ENCODE measurements at places on chromosomes 6 and 20.

DNA sequence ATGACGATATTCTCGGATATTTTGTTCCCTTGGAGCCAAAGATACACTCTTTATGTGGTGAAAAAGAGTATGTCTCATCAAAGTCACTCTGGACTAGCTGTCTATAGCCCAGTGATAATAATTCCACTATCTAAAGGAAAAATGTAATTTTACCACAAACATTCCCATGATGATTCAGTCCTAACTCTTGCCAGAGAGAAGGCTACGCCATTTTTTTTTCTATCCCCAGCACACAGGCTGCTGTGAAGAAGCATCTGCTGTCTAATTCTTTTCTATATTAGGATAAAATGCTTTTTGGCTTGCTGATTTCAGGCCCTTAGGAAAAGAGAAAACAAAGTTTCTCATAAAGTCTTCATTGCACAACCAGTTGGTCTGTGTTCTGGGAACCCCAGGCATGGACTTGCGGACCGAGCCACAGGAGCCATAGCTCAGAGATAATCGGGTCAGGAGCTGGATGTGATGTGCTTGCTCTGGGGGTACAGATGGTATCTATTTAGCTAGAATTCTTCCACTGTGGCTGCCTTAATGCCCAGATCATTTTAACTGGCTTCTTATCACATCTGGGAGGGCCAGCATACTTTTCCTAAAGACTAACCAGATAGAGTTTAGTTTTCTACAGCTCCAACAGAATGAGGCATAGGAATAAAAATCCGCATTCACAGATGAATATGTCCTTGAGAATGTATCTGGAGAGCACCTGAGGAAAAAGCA, 683.7 kb upstream of the ID4 start:
- DNase-seq: no peak

- no peak for DNase-seq
These were observed 319.1 kb downstream of the CD83 start for GRCh38 chr6:14436592-14437132.

DNA sequence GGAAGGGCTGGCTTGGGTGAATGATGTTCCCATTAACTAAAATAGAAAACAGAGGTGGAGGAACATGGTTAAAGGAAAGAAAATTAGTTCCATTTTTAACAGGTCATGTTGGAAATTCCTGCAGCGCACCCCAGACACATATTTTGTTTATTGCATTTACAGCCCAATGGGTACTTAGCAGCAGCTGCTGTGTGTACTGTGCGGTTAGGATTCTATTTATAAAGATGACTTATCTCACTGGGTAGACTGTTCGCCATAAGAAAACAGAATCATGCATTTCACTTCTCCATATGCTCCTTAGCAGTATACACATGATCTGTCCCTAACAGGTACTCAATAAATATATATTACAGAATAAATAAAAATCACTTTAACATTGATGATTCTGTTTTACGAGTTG, 135.8 kb downstream of the SLC35F1 start:
- DNase-seq: no peak

DNA sequence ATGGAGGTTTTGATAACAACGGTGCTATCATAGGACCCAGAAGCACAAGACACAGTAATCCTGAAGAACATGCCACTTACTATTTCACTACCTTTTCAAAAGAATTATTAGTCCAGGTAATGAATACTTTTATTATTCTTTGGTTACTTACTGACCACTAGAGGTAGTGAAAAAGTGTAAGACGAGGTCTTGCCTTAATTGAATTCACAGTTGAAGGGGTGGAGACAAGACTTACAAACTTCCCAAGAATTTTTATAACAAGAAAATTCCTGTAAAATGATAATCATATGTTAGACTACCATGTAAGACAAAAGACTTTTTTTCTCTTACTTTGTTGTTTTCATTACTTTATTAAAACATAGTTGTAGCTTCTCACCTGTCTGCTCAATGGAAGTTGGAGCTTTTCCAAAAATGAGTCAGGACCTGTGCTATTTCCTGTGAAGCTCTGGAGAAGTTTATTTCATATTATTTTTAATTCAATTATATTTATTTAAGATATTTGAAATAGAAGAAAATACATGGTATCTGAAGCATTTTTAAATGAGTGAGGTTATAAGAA, 52.4 kb downstream of the DOP1A start:
- no peak for DNase-seq

DNA sequence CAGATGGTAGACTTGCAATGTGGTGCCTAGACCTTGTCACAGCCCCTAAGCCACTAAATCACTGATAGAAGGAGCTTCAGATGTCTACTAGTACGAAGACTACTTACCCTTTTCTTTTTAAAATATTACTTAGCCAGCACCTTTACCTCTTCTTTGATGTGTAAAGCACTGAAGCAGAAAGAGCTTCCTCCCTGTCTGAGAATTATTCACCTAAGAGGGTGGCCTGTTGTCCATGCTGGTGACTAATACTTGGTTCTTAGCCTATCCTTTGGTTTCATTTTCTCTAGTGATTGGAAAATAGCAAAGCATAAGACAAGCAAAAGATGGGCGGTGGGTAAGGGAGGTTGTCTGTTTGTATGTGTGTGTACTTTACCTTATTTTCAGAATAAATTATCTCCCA, 794.6 kb downstream of the TFAP2A start:
- DNase-seq: no peak

DNA sequence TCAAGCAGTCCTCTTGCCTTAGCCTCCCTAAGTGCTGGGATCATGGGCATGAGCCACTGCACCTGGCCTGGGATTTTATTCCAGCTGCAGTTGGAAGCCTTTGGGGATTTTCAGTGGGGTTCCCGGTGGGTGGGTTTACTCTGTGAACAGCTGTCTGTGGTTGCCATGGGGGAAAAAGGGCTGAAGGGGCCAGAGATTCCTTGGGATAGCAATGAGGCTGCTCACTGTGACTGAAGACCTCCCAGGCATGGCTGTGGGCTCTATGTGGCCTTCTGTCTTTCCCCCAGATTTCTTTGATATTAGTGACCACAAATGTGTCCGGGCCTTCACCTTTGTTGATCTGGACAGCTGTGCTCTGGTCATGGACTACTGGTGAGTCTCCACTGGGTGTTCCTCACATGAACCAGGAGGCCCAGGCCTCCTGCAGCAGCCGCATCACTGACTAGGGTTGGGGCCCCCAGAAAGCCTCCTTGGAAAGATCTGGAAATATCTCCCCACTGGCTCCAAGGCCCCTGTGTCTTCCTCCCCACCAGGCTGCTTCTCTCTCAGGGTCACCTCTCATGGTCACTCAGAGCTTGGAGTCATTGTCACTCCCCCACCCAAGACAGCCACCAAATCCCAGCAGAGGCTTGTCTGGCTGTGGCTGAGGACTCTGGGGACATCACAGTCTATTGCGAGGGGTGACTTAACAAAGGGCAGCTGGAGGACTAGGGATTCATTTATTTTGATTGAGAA, 33.4 kb downstream of the EFCAB8 start:
- DNase-seq: no peak

- no peak for DNase-seq
These were observed 56.6 kb downstream of the OTOR start for GRCh38 chr20:16804793-16805187.

GRCh38 chr20:19860737-19861136, 102.7 kb downstream of the RIN2 start:
- DNase-seq: no peak

DNA sequence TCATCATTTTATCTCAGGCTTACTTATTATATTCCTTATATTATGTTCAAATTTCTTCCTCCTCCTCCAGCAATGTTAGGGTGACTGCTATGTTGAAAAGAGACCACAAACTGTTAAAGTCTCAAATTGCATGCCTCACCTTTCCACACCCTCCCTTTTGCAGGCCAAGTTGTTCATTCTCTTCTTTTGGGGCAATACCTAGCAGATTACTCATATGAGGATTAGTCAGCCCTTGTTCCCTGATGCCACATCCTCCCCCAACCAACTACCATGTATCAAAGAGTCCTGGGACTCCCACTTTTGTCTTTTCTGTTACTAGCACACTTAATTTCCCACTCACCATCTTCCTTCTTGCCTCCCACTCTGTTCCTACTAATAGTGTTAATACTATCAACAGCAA, 434.7 kb downstream of the BCKDHB start:
- DNase-seq: no peak

GRCh38 chr6:136677344-136677743, 114.9 kb downstream of the MAP3K5 start:
- no peak for DNase-seq

DNA sequence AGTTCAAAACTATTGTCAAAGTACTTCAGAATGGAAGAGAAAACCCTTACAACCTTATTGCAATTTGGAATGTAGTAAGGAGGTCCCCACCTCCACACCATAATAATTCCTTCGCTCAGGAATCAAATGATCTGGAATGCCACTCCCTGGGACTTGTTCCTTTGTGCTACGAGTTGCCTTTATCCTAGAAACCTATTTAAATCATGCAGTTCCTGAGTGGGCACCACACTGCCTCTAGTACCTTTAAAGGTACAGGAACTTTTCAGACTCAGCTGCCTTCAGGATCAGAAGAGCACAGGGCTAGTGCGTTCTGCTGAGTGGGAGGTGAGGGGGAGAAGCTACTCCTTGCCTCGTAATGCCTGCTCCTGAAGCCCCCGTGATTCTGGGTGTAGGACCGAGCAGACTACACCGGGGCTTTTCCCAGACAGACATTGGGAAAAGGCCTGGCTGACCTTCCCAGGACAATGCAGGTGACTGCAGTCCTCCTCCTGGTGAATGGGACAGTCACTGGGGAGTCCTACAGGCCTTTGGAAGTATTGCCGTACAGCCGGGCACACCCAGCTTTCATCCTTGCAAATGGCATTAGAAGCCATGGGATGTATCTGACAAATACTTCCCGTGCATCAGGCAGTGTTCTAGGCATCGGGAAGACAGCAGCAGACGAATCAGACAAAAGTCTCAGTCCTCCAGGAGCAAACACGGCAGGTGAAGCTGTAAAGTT, 11.8 kb upstream of the TUBB2B start:
- no peak for DNase-seq

DNA sequence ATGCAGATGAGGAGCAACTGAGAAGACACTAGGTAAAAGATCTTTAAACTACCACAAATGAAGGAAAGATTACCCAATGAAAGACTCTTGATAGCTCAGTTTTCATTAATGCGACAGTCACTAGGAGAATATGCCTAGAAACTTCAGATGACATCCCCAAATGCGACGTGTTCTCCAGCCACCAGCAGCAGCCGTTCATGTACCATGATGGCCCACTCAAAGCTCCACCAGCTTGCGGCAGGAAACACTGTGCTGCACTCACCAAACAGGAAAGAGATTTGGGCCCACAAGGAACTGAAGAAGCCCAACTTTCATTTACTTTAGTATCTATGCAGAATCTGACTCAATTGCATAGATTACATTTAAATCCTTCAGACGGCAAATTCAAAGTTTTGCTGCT, 7.5 kb downstream of the DIDO1 start:
- no peak for DNase-seq

- no peak for DNase-seq
These were observed 40.6 kb downstream of the TRIM38 start for GRCh38 chr6:26003102-26003694.

DNA sequence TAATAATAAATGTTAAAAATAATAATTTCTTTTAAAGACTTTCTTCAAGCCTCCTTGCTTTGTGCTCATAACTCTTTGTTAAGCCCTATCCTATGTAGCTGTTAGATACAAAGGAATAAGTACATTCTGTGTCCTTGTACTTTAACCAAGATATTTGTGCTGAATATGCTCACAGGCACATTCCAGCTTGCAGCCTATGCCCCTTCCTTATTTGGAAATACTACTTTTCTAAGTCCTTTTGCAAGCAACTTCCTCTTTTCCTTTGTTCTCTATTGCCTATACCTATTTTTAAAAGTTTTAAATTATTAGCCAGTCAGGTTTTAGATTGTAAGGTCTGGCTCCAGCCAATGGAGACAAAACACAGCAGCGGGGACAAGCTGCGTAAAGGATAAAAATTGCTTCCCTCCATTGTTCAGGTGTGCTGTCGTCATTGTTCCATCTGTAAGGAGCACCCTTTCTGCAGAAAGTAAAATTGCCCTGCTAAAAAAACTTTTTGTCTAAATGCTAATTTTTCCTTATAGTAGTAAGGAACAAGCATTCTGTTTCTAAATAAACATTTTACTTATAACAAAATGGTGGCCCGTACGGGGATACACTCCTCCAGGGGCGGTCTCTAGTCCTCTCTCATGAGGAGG, 80.2 kb downstream of the SYTL3 start:
- no peak for DNase-seq

- DNase-seq: no peak
These were observed 38.0 kb downstream of the CITED2 start for GRCh38 chr6:139336488-139336887.

DNA sequence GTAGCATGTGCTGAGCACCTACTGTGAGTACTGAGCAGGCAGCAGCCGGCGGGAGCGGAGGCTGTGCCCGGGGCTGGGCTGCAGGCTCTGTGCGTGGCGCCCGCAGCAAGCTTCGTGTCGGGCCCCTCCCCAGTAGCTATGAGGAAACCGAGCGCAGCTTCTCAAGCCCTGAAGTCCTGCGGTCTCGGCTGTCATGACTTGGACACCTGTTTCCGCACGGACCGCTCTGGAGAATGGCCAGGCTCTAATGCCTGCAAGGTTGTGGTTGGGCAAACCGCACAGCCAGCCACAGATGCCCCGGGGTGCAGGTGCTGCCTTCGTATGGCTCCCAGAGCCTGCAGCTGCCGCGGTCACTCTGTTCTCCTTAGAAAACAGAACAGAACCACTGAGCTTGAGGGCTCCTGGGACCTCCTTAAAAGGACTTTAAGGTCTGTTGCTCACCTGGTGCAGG, 33.7 kb downstream of the PYGB start:
- no peak for DNase-seq

- no peak for DNase-seq
These were observed 38.5 kb upstream of the GPR6 start for GRCh38 chr6:109939654-109940053.

DNA sequence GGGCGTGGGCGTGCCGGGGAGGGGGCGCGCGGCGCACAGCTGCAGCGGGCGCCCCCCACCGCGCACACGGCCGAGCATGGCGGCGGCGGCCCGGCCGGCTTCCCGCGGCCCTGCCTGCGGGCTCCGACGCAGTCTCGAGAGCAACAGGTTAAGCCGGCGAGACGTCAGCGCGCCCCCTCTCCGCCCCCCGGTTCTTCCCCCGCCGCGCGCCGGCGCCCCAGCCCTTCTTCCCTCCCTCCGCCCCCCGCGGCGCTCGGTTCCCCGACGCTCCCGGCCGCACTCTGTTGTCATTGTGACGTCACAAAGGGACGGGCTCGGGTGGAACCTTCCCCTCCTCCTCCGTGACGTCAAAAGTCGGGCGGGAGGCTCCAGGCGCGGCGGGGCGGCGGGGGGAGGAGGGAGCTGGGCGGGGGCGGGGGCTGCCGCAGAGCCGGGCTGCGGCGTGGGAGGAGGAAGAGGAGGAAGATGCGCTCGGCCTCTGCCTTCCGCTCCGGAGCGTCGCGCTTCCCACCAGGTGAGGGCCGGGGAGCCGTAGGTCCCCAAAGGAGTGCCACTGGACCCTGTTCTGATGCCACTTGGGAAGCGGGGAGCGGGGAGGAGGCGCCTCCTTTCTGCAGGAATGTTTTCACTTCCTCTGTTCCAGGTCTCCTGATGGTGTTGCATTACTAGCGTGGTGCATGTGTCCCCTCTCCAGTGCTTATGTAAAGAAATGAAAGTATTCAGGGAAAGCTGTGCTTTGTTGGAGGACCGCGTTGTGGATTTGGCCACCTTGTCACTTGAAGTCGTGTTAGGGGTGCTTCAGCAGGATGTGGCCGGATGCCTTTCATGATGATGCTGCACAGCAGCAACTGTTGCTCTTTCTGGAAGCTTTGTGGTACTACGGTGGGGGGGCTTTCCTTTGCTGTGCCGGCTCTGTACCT, 2.8 kb downstream of the JARID2 start:
- peak; percentile 95 for DNase-seq

All from stimulated activated CD8-positive, alpha-beta memory T cell treated with anti-CD3 and anti-CD28 coated beads, Interleukin-15, amount 100 ng/mL, for 4 hours (primary cell).